ENCODE measurements at places on chromosomes 11 and 22.

DNA sequence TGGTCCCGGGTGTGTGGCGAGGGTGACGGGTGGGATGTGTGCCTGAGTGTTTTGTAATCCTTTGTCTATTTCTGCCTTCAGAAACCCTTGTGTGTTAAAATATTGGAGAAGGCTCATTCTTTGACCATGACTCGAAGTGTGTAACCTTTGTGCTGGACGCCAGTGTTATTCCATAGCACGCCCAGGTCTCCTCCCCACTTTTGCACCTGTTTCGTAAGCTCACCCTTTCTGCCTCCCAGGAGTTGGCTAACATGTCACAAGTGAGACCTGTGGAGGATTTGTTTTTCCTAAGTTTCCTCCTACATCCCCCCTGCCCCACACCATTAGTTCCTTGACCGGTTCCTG is 382 bp downstream of the C11orf54 start:
- DNase-seq: peak; percentile 42

- no peak for DNase-seq
Measured at GRCh38 chr22:21448627-21449416, 18.4 kb upstream of the TMEM191C start.

- DNase-seq: no peak
Measured at GRCh38 chr11:9148727-9149126, 57.3 kb upstream of the SCUBE2 start.

- DNase-seq: no peak
Measured at GRCh38 chr11:2289859-2290258, 11.9 kb downstream of the C11orf21 start.

DNA sequence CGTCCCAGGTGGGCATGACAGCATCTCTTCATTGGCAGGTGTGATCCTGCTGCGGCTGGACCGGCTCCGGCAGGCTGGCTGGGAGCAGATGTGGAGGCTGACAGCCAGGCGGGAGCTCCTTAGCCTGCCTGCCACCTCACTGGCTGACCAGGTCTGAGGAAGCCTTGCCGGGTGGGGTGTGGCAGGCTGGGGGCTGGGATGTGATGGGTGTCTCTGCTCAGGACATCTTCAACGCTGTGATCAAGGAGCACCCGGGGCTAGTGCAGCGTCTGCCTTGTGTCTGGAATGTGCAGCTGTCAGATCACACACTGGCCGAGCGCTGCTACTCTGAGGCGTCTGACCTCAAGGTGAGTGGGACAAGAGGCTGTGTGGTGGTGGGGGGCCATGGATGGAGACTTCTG is 3.5 kb downstream of the LARGE2 start:
- DNase-seq: no peak

DNA sequence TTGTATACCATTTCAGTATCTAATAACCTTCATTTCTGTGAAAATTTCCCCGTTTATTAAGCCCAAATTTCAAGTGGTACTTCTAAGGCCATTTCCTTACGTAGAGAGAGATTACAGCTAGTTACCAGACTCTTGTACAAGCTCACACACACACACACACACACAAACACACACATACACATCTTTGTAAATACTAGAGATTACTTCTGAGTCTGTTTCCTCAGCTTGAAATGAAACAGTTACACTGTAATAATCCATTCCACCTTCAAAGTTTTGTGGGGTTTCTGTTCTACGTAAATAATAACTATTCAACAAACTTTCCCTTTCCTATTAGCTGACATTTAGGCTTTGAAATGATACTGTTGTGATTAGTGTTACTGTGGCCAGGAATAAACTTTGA is 6.2 kb downstream of the POGLUT3 start:
- no peak for DNase-seq

DNA sequence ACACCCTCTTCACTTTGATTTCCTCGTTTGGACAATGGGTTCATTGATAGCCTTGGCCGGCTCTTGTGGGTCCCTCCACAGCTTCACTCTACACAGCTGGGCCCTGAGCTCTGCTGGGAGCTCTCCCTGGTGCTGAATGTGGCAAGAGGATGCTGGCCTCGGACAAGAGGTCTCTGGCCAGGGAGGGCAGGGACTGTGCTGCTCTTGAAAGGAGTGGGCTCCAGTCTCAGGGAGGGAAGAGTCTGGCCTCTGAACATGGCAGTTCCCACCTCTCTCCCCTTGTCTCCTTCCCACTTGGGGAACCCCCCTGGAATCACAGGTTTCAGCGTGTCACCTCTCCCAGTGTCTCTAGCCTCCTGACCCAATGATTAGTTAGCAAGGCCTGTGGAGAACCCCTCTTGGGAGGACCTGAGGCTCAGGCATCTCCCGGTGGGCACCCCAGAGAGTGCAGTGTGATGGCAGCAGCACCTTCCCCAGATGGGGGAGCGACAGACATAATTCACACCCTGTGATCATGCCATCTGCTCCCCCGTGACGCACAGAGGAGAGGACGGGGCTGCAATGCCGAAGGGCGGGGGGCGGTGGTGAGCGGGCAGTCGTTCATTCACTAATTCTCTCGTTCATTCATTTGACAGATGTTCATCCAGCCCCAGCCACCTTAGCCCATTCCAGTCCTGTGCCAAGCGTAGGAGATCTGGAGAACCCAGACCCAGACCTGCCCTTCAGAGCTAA is 2.8 kb upstream of the CABP7 start:
- no peak for DNase-seq

DNA sequence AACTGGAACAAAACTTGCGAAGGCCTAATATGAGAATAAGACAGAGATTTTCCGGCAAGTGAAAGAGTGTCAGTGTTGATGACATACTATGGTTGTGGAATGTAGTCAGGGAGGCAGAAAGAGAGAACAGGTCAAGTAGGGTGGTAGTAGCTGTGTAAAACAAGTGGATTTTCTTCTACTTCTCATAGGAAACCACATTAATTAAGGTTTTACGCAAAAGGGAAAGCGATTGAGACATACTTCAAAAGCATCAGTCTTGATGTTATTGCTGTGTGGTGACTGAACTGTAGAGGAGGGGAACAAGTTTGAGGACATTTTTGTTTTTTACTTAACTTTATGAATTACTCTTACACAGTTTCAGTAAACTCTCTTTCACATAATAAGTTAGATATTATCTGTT is 186.0 kb upstream of the CNTN5 start:
- DNase-seq: no peak

DNA sequence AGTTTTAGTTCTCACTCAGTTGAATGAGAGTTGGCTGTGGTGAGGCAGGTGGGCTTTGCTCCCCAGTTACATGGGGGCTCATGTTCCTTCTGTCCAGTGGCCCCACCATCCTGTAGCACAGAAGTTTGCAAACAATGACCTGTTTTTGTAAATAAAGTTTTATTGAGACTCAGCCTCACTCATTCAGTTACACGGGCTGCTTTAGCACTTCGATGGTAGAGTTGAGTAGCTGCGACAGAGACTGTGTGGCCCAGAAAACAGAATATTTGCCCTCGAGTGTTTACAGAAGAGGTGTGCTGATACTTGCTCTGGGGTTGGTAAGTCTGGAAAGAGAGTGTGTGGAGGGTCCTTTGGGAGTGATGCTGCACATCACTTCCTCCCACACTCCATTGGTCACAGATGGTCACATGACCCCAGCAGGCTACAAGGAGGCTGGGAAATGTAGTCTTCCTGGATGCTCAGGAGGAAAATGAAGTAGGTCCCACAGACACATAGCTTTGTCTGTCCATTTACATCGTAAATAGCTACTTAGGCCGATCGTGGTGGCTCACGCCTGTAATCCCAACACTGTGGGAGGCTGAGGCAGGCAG is 34.6 kb downstream of the IFT27 start:
- no peak for DNase-seq

DNA sequence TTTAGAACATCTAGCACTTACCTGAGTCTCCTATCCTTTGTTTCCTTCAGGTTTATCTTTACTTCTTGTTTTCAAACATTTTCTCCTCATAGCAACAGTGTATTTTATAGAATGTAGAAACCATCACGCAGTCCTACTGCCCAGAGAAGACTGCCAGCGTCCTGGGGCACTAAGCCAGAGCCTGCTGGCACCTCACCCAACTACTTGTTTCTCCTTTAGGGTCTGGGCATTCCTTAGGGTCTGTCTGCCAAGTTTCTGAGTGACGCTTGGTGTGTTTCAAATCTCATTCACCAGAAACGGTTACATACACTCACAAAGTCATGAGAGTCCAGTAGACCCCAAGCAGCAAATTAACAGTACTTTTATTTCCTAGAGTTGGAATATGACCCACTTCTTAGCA is 49.6 kb upstream of the SLC25A1 start:
- DNase-seq: no peak

DNA sequence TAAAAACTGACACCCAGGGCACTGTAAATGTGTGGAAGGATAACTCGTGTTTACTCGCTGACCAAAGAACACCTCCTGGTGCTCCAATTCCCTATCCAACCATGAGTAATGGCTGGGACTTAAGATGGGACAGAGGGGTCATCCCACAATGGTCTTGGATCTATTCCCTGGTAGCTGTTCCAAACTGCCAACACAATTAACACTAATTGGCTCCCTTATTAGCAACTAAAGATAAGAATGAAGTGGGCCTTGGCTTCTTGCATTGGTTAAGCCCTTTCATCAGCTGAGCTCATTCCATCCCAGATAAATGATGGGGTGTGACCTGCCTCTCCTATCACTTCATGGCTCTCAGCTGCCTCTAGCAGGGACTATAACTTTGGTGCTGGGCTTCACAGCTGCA is 1.5 kb upstream of the SIK3 start:
- no peak for DNase-seq

DNA sequence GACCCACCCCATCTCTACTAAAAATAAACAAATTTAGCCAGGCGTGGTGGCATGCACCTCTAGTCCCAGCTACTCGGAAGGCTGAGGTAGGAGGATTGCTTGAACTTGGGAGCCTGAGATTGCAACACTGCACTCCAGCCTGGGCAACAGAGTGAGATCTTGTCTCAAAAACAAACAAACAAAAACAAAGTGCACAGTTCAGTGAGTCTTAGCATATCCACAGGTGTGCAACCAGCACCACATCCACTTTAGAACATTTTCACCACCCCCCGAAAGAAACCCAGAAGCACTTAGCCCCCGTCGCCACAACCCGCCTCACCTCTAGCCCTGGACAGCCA is 27.4 kb downstream of the MB start:
- DNase-seq: no peak

DNA sequence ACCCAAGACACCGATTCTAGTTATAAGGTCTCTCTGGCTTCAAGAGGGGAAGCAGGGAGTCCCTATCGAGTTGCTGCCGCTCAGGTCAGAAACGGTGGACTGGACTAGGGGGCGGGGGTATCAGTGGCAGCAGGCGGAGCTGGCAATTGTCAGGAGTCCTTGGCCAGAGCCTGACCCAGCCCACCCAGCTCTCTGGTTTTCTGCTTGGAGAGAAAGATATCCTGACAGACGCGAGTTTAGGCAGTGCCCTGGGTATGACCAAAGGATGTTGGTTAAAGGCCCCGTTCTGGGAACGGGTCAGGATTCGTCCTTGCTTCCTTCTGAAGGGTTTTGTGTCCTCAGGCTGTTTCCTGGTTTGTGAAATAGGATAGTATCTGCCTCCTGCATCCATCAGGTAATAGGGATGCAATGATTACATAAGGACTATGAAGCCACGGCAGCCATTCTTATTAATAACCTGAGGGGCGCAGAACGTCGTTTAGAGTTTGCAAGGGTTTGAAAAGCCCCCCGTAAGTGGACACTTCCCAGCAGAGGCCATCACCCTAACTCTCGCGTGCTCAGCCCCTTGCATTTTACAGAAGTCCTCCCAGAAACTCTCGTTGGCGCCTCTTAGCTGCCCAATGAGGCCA is 700 bp upstream of the DEPDC5 start:
- DNase-seq: no peak

DNA sequence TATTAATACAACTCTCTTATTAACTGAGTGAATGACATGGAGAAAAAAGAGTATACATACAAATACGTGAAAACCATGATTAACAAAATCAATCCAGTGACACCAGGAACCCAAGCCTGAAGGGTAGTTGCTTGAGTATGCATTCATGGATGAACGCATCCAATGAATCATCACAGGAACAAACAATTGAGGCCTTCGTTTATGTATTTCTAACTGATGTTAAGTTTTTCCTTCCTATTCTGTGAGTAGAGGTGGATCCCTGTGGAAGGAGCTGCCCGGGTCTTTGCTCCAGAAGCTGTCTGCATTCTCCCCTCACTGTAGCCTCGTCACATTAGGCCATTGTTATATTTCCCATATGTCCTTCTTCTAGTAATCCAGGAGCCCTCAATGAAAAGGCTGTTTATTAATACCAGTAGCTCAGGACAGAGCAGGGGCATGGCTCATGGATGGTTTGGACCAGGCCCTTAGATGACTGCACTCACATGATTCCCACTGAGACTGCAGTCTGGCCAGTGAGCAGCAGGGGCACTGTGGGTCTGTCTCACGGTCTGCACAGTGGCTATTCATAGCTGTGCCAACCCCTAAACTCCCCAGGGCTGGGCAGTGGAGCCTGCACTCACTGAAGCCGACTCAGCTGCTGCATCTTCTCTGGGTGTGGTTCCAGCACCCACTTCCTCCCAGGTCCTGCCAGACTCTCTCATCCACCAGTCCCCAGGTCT is 128.1 kb upstream of the TOP3B start:
- peak; percentile 4 for DNase-seq

GRCh38 chr11:61332281-61332796 is 566 bp downstream of the DDB1 start:
- no peak for DNase-seq

GRCh38 chr11:29296680-29297079 is 720.1 kb downstream of the KCNA4 start:
- DNase-seq: no peak

GRCh38 chr22:35531202-35531601 is 9.4 kb upstream of the RASD2 start:
- DNase-seq: no peak

- no peak for DNase-seq
Measured at GRCh38 chr11:12269104-12269441, 108.3 kb upstream of the PARVA start.

- no peak for DNase-seq
Measured at GRCh38 chr11:44221992-44222391, 87.9 kb downstream of the ALX4 start.

GRCh38 chr11:44185522-44185921 is 90.0 kb downstream of the EXT2 start:
- no peak for DNase-seq

DNA sequence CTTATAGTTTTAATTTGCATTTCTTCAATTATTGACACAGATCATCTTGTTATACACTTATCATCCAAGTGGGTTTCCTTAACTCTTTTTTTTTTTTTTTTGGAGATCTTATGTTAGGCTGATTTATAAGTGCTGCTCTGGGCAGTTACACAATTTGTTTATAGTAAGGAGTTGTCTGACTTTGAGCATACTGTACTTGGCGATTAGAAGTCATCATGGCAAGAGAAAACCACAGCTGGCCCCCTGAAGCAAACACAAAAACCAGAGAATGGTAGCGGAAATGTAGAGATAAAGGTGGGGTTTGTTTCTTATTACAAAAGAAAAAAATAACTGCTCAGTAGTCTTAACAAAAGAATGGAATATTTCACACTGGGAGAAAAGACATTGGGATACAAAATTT is 292.6 kb downstream of the SWAP70 start:
- no peak for DNase-seq

GRCh38 chr11:92702037-92702804 is 267.2 kb upstream of the MTNR1B start:
- DNase-seq: no peak

Measured in NCI-H345 (cell line).